ENCODE measurements at places on chromosomes 2 and 18. TPM values are rescaled to one million over a fixed set of nuclear protein-coding genes. Genes with fewer than 3 reads are reported as not detected.

Gene PLCD4
- total RNA-seq, result 0.62 TPM

Gene SERPINB5
- total RNA-seq, result not detected

Gene CAPN14
- 0.20 TPM for total RNA-seq

GRCh38 chr2:10879624-10880585 is 31.8 kb upstream of the KCNF1 start:
- H3K4me3 ChIP-seq, result no peak overlapping the region
- H3K27ac ChIP-seq, result no peak overlapping the region
- H3K4me1 ChIP-seq, result no peaks in the 10 kb centered on the region
- no peaks in the 10 kb centered on the region for H3K36me3 ChIP-seq
- no peak for DNase-seq

DNA sequence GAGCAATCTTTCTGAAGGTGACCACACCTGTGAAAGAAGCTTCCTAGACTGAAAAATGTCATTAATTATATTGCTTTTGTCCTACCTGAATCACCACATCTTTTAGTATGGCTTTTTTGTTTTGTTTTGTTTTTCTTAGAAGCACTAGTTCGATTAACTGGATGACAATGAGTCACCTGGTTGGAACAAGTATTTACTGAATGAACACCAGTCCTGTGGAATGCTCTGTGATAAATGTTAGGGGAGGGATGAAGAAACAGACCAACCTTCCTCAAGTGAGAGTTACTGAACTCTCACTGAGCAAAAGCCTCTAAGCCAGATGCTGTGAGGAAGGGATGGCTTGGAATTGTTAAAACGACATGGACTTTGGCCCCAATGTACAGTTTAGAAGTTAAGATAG is 26.8 kb upstream of the DCC start:
- H3K27ac ChIP-seq, result no peak overlapping the region
- H3K4me1 ChIP-seq, result no peaks in the 10 kb centered on the region
- no peaks in the 10 kb centered on the region for H3K27me3 ChIP-seq
- no peak for DNase-seq
- H3K4me3 ChIP-seq, result no peak overlapping the region
- H3K36me3 ChIP-seq, result no peaks in the 10 kb centered on the region

- no peak for DNase-seq
- no peak overlapping the region for H3K4me3 ChIP-seq
- no peaks in the 10 kb centered on the region for H3K36me3 ChIP-seq
- peaks cover 56% of the 10 kb centered on the region for H3K27me3 ChIP-seq
- no peak overlapping the region for H3K27ac ChIP-seq
These were observed 14.3 kb upstream of the PRSS56 start for GRCh38 chr2:232505856-232506255.

- no peak overlapping the region for H3K27ac ChIP-seq
- H3K4me3 ChIP-seq, result no peak overlapping the region
- no peaks in the 10 kb centered on the region for H3K36me3 ChIP-seq
- peaks cover 3% of the 10 kb centered on the region for H3K27me3 ChIP-seq
These were observed 24.2 kb upstream of the RHOB start for GRCh38 chr2:20422402-20423271.

- no peak for DNase-seq
- H3K36me3 ChIP-seq, result peaks cover 54% of the 10 kb centered on the region
- no peaks in the 10 kb centered on the region for H3K4me1 ChIP-seq
- H3K4me3 ChIP-seq, result no peak overlapping the region
- no peaks in the 10 kb centered on the region for H3K27me3 ChIP-seq
- no peak overlapping the region for H3K27ac ChIP-seq
These were observed 97.2 kb upstream of the ACVR1C start for GRCh38 chr2:157725846-157726245.

DNA sequence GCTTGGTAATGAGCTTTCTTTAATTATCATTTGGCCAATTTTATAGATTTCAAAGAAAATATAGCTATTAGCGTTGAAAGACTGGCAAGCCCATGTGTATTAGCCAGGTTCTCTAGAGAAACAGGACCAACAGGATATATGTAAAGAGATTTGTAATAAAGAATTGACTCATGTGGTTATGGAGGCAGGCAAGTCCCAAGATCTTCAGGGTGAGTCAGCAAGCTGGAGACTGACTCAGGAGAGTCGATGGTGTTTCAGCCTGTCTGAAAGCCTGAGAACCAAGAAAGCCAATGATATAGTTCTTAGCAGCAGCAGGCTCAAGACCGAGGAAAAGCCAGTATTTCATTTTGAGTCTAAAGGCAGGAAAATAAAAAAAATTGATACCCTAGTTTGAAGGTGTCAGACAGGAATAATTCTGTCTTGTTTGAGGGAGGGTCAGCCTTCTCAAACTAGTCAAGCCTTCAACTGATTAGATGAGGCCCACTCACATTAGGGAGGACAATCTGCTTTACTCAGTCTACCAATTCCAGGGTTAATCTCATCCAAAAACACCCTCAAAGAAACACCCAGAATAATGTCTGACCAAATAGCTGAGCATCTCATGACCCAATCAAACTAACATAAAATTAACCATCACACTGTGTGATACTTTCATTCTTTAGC is 78.3 kb upstream of the CRIM1 start:
- H3K4me3 ChIP-seq, result no peak overlapping the region
- peak overlapping the region; percentile 56 for H3K27ac ChIP-seq
- H3K4me1 ChIP-seq, result peaks cover 10% of the 10 kb centered on the region

DNA sequence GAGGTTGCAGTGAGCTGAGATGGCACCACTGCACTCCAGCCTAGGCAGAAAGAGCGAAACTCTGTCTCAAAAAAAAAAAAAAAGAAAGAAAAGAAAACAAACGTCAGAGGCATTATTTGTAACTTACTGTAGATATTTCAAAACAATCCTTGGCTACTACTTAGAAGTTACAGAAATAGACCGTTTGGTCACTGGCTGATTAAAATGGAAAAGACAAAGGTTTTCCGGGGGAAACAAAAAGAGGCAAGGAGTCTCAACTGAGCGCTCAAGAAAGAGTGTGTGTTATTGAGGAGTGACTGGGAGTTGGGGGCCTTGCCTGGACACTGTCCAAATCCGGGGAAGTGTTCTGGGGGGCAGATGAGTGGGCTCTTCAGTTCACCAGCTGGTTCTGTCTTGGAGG is 47.6 kb downstream of the TEX44 start:
- no peak for DNase-seq
- H3K27me3 ChIP-seq, result no peaks in the 10 kb centered on the region
- H3K4me3 ChIP-seq, result no peak overlapping the region
- H3K4me1 ChIP-seq, result peaks cover 26% of the 10 kb centered on the region
